Stimulated activated CD8-positive, alpha-beta memory T cell treated with anti-CD3 and anti-CD28 coated beads, Interleukin-15, amount 100 ng/mL, for 48 hours (primary cell): ENCODE measurements at places on chromosomes 3 and 15.

GRCh38 chr15:41805711-41806110 lies 22.2 kb upstream of the JMJD7 start:
- DNase-seq, result no peak

GRCh38 chr3:13148126-13148525 lies 74.9 kb upstream of the IQSEC1 start:
- DNase-seq, result no peak

DNA sequence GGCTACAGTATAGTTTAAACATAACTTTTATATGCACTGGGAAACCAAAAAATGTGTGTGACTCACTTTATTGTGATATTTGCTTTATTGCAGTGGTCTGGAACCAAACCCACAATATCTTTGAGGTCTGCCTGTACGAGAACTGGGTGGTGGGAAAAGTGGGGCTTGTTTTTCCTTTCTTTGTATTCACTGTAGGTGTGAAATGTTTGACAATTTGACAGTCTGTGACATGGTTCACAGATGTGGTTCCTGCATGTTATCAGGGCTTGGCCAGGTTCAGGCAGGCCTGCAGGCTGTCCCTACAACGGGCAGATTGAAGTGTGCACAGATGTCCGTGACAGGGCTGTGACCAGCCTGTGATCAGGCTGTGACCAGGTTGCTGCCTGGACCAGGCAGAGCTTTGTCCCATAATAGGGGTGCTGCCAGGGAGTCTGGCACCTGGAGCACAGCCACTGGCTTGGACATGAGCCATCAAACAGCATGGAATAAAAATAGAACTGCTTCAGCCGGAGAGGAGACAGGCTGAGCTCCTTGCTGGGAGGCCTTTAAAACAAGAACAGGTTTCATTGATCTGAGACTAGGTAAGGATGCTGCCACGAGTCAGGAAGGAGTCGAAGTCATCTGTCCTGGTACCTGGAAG lies 61.0 kb downstream of the KLF13 start:
- no peak for DNase-seq

- no peak for DNase-seq
These were observed 635.9 kb upstream of the SUCLG2 start for GRCh38 chr3:68290333-68290732.

GRCh38 chr15:69444686-69445085 lies 7.9 kb upstream of the RPLP1 start:
- DNase-seq, result no peak

- DNase-seq, result no peak
These were observed 334.0 kb upstream of the KCNMB2 start for GRCh38 chr3:178202194-178202593.

GRCh38 chr3:157101486-157101885 lies 58.5 kb downstream of the CCNL1 start:
- no peak for DNase-seq

DNA sequence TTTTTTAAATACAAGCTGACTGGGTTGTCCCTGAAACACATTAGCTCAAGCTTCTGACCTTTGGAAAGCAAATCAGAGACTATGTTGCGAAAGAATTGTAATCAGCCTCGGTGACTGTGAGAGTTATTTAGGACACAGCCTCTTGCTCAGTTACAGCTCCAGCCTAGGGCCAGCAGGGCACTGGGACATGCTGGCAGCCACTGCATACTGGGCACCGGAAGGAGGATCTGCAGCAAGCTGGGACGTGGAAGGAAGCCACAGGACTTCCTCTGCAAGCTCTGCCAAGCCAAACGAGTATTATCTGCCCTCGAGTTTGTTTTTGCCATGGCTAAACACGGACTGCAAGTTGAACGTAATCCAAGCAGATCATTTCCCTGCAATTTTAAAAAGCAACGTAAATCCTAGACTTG lies 24.4 kb upstream of the COPG1 start:
- no peak for DNase-seq

DNA sequence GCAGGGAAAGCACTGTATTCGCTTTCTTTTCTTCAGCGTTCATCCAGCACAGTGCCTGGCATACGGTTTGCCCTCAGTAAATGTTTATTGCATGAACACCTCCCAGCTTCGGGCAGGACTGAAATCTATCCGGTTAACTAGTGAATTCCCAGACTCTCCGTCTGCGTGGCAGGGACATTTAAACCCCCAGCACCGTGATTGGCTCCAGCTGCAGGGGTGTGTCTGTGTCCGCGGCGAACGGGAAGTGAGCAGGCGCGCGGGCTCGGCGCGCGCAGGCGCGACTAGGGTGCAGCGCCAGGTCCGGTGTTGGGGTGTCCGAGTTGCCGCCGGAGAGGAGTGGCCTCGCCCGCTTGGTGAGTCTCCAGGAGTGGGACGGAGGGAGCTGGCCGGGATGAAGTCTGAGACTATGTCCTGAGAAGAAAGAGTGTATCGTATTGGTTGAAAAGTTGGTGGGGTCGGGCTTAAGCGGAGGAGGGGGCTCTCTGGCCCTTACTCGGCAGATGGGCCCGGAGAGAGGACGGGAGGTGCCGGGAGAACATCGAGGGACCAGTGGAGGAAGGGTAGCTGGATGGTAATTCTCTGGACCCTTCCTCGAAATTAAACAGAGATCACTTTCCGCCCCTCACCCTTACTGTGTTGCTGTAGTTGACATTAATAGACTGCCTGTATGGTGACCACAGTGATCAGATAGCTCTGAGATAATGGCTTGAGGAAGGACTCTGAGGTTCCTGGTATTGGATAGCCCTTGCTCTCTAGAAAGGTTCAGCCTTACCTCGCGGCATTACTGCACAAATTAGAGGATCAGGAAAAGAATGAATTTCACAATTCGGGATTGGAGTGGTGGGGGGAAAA lies at the start of gene SNAP23:
TSS of gene SNAP23 (plus strand) at position 274 of the 852 bp plus-strand sequence. CDS start 16,213 bp downstream, outside the sequence.
- DNase-seq, result peak; percentile 76

DNA sequence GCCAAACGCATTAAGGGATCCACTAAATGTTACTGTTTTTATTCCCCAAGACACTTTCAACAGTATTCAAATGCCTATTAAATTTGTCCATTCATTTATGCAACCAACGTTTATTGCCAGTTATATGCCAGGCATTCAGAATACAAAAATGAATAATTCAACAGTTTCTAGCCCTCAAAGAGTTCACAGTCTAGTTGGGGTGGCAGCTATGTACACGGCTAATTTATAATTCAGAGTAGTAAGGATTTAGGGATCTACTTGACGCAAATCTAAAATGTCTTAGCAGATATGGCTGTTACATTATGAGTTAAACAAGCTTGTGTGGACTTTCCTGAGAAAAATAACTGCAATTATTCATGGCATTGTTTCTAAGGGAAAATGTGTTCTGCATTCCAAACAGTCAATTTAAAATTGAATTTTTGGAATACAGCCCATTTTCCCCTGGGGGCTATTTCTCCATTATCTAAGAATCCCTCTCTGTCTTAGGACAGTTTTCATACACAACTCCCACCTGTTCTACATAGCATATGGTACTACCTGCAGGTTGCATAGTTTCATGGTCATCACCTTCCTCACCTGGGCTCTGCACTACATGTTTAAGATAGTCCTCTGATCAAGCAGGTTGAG lies 11.5 kb upstream of the MSL2 start:
- no peak for DNase-seq

DNA sequence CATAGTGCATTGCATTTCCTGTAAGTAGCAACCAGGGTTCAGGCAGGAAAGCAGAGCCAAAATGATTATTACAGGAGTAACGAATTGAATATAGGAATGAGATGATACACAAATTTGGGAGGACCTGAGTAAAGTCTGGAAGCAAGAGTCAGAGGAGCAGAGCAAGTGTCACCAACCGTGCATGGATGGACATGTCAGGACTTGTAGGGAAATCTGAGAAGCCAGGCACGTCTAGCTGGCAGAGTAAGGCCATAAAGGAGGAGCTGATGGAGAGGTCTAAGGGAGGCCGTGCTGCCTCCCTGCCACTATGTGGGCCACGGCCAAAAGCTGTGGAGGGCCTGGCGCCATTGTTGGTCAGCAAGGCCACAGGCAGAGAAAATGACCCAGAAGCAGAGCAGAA lies 22.4 kb downstream of the GJD2 start:
- DNase-seq, result no peak

DNA sequence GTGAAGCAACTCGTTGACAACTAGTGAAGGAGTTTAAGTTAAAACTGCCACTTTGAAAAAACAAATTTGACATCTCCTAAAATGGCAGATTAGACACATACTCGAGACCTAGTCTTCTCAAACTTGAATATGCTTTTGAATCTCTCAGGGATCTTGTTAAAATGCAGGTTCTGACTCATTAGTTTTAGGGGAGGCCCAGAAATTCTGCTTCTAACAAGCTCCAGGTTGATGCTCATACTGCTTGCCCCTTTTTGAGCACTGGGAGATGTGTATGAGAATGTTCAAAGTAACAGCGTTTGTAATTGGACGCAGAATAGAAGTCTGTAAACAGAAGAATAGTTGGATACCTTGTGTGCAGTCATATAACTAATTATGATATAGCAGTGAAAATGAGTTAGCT lies 1.6 kb downstream of the C3orf38 start:
- no peak for DNase-seq

GRCh38 chr15:101807345-101807945 lies 4.1 kb downstream of the OR4F6 start:
- no peak for DNase-seq

GRCh38 chr15:49877117-49877872 lies 241.7 kb downstream of the ATP8B4 start:
- DNase-seq, result no peak

DNA sequence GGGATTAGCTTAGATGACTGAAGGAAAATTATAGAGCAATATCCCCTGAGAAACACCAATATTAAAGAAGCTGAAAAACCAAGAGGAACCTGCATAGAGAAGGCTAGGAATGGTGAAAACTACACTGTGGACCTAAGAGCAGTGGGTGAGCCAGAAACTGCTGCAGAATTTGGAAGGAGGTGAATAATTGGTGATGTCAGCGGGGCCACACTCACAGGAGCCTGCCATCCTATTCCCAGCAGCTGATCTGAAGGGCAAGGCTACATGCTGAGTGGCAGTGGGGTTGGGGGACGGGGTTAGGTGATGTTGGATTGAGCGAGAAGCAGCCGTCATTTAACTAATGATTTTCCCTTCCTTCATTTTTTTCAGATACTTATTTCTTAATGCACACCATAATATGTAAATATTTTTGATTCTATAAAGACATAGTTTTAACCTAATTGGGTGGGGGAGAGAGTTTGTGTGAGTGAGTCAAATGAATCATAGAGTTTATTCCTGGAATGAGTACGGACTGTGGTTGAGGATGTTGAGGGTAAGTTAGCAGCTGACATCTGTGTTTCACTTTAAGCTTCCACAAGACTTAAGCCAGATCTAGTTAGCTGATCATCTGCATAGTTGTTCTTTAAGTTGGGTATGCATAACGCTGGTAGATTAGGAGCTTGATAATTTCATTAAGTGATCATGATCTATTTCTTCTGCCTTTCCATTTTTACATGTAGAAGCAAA lies 222.8 kb downstream of the PTPRG start:
- DNase-seq, result no peak

DNA sequence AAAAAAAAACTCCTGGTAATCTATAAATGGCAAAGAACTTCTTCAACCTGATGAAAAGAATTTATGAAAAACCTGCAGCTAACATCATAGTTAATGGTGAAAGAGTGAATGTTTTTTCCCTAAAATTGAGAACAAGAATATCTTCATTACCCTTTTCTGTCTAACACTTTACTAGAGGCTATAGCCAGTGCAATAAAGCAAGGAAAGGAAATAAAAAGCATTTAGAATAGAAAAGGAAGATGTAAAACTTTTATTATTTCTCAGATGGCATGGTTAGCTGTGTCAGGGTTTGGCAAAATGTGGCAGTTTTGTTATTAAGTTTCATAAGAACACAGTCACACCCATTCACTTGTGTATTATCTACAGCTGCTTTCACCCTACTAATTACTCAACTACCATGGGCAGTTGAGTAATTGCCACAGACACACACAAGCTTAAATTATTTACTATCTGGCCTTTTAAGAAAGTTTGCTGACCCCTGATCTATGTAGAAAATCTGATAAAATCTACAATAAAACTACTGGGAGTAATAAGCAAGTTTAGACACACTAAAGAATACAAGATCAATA lies 465.1 kb downstream of the MAGI1 start:
- no peak for DNase-seq

DNA sequence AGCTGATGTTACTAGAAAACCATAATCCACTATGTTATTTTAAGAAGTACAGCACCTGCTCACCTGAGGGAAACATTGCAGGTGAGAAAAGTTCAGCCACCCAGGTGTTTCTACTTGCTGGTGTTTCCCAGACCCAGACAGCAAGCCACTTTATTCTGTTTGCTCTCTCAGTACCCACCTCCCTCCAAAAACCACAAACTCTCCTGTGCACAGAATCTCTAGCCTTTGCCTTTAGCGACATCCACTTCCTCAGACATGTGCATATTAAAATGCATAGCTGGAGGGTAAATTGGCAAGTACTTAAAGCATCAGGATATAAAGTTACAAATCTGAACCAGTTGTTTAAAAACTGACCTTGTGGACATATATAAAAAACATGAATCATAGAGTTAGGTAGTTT lies 36.7 kb downstream of the VGLL3 start:
- DNase-seq, result no peak

- no peak for DNase-seq
These were observed 104.7 kb downstream of the SEMA6D start for GRCh38 chr15:47822048-47822447.

DNA sequence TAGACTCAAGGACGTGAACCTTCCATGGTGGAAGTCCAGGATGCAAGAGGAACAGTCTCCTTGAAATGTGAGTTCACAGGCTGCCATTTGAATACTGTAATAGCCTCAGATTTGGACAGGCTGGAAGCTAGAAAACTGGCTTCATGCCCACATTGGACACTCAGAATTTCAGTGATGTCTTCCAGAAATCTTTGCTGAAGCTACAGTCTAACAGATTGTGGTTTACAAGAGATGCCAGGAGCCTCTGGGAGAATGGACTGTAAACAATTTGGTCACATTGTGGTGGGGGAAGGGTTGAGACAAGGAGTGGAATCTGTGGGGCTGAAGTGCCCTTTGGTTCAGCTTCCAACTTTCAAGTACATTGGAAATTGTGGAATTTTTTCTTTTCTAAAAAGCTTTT lies 252.0 kb upstream of the PROK2 start:
- no peak for DNase-seq

- peak; percentile 89 for DNase-seq
These were observed at the start of gene ADAMTS17 for GRCh38 chr15:100341750-100342560. Gene ADAMTS17, minus strand, starts transcription at chr15:100341975. Its CDS starts 76 bp downstream, at chr15:100341899.

GRCh38 chr3:107189158-107189791 lies 188.0 kb upstream of the CCDC54 start:
- DNase-seq, result no peak

- DNase-seq, result no peak
These were observed 4.3 kb upstream of the COPG1 start for GRCh38 chr3:129245141-129245540.

- DNase-seq, result no peak
These were observed 52.2 kb downstream of the GPR160 start for GRCh38 chr3:170089862-170090600.

- no peak for DNase-seq
These were observed 57.9 kb upstream of the DPH6 start for GRCh38 chr15:35603856-35604255.

DNA sequence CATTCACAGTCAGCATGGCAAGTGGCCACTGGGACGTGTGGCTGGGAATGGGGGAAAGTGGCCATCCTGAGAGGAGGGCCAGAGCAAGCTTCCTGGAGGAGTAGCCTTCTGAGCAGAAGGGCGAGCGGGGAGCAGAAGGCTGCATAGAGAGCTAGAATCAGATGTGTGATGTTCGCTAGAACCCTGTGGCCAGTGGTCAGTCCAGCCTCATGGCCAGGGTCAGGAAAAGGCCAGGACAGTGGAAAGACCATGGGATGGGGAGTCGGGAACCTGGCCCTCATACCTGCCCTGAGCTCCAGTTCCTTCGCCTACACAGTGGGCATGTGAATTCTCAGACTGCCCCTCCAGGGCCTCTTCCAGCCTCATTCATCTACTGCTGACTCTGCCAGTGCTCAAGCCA lies 102.4 kb downstream of the DNAJB8 start:
- no peak for DNase-seq

- no peak for DNase-seq
These were observed 18.5 kb upstream of the REC114 start for GRCh38 chr15:73424506-73424905.
